ENCODE measurements at places on chromosomes 7 and 10.

DNA sequence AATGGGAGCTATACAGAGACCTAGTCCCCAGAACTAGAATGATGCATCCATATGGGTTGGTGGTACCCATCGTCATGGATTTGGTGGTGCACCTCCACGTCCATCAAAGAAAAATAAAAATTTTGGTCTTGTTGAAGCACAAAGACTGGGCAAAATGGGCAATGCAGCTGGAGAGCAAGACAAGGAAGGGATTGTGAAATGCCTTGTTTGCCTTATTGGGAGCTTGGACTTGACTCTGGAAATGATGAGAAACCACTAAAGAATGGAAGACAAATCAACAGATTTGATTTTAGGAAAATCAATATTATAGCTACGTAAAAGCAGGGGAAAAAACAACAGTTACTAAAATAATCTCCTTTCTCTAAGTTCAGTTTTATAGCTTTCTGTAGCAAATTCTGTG lies 150.9 kb downstream of the CPED1 start:
- DNase-seq, result no peak

- DNase-seq, result no peak
Measured at GRCh38 chr10:132448248-132448731, 51.3 kb downstream of the PWWP2B start.

DNA sequence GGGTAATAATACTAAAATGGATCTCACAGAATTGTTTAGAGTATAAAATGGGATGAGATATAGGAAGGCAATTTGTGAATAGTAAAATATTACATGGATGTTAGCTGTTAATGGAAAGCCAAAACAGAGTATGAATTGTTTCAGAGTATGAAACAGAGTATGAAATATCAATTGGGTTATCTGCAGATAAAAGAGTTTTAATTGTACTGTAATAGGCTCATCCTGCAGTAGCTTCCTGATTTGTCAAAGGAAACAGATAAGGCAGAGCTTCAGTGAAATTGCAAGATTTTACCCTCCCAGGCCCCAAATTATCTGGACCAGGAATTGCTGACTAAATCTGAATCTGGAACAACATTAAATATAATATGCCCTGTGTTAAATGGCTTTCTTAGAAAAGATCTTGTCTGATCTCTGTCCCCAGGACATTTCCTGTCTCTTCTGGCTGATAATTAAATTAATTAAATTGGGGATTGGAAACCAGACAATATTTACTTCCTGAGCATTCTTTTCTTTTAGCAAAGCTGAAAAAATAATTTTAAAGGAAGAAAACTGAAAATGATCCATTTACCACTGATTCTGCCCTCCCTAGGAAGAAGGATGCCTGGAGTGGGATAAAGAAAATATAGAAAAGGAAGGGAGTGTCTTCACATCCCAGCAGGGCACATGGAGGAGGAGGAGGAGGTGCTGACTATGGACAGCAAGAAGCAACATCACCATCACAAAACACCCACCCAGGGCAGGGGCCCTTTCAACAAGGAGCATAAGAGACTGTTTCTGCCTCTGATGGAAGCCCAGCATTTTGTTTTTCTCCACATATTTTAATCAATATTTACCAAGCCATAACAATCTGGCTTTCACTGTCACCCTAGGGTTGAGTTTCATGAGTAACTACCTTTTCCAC lies 18.5 kb downstream of the PTN start:
- no peak for DNase-seq

DNA sequence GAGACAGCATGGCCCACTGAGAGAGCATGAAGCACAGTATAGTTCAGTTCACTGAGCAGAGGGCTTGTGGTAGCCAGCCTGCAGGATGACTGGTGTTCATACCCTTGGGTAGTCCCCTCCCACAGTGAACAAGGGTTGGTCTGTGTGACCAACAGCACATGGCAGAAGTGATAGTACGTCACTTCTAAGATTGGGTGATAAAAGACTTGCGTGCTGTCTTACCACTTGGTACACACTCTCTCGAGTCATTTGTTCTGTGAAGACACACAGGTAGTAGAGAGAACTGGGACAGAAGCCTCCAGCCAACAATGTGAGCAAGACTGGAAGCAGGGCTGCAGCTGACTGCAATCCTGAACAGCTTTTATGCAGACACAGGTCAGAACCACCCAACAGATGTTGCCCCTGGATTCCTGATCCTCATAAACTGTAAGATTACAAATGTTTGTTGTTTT lies 14.6 kb downstream of the EPC1 start:
- DNase-seq, result no peak

DNA sequence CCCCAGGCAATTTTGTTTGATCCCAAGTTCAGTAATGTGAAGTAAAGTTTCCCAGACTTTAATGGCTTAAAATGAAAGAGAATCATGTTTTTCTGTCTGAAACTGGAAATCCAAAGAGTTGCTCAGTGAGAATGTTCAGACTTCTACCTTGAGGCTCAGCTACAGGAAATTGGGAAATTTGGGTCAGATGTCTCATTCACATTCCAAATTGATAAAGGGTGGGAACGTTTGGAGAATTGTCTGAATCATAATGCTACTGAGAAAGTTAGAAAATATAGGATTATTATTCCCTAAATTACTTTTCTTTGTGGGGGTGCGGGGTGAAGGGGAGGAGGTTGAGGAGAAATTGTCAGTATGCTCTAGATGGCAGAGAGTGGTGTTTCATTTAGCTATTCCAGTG lies 773.9 kb downstream of the LRMDA start:
- no peak for DNase-seq

- no peak for DNase-seq
Measured at GRCh38 chr10:4786043-4786839, 39.8 kb upstream of the AKR1E2 start.

DNA sequence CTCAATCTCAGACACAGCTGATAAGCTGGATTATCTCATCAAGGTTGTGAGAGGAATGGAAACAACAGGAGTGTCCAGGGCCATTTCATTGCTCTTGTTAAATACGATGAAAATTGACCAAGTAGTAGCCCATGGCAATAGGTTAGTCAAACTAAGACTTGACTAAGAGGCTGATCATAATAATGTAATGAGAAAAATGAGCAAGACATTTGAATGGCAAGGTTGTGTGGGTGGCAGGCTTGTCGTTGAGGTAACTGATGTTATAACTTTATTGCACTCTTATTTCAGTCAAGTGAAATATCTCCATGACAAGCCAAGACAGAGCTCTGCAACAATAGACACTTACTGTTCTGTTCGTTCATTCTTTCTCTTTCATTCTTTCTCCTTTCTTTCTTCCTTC lies 532.0 kb downstream of the GATA3 start:
- no peak for DNase-seq

GRCh38 chr10:92891885-92892690 lies 43.8 kb downstream of the EXOC6 start:
- DNase-seq, result peak; percentile 59

GRCh38 chr10:116743266-116744064 lies 1.1 kb upstream of the HSPA12A start:
- no peak for DNase-seq

DNA sequence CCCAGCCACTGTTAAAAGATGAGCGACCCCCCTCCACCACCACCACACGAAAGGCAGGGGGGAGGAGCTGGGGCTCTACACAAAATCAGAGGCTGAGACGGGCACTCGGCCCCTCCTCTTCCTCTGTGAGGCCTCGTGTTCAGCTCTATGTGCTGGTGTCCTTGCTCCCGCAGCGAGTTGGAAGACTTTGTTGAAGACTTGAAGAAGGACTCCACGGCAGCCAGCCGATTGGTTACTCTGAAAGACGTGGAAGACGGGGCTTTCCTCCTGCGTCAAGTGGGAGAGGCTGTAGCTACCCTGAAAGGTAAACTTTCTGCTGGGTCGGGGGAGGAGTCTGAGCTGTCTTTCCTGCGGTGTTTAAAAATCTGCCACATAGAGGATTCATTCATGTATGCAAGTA lies 203.7 kb downstream of the ARHGAP21 start:
- no peak for DNase-seq

DNA sequence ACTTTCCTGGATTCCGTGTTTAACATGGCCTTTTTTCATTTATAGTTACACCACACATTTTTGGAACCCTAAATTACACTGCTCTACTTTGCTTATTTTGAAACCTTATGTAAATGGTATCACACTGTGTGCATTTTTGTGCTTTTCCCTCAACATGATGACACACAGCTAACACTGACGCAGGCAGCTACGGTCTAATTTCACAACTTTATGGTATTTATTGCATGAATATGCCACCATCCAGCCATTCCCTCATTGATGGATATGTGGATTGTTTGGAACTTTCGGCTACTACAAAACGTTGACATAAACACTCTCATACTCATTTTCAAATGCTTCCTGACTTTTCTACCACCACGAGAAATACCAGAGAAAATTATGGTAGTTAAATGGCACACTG lies 6.9 kb downstream of the PAPOLB start:
- DNase-seq, result no peak

DNA sequence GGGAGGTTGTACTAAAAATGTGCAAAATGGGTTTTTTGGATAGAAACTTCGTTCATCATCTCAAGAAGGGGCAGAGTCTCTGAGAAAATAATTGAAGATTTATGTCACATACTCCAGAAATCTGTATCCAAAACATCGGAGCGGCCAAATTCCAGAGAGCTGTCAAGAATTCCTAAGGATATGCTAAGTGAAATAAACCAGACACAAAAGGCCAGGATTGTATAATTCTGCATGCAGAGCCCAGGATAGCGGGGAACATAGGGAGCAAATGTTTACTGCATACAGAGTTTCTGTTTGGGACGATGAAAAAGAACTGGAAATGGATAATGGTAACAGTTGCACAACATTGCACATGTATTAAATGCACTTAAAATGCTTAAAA lies 224.2 kb upstream of the AUTS2 start:
- no peak for DNase-seq

DNA sequence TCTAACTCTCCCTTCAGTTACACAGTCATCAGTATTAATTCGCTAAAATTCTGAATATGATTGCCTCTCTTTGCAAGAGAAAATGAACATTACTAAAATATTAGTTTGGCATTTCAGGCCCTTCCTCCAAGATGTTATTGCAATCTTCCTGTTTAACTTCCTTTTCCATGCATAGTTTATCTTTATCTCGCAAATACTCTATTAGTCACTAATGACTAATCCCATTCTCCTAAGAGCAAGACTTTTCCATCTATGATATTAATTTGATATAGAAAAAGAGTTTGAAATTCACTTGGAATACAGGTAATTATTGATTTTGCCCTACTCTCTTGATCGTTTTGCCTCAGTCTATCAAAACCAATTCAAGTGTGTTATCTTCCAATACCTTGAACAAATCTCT lies 41.8 kb upstream of the SEMA3A start:
- no peak for DNase-seq

All from astrocyte of the cerebellum (primary cell).